NCI-H1105 treated with DMSO at 0.1 percent for 48 hours (cell line): ENCODE measurements at places on chromosomes 16 and 17.

GRCh38 chr17:21330436-21331160, 45.6 kb upstream of the KCNJ12 start:
- no peak for DNase-seq

- DNase-seq: no peak
Measured at GRCh38 chr16:86033016-86033474, 134.1 kb downstream of the IRF8 start.

GRCh38 chr17:9676820-9677310, 31.5 kb downstream of the USP43 start:
- DNase-seq: no peak

- DNase-seq: peak; percentile 79
Measured at GRCh38 chr17:57577751-57578607, 167.1 kb downstream of the CCDC182 start.

GRCh38 chr17:39920218-39921210, 2.1 kb upstream of the GSDMB start:
- no peak for DNase-seq

- no peak for DNase-seq
Measured at GRCh38 chr17:17728550-17729251, 47.4 kb downstream of the RAI1 start.

DNA sequence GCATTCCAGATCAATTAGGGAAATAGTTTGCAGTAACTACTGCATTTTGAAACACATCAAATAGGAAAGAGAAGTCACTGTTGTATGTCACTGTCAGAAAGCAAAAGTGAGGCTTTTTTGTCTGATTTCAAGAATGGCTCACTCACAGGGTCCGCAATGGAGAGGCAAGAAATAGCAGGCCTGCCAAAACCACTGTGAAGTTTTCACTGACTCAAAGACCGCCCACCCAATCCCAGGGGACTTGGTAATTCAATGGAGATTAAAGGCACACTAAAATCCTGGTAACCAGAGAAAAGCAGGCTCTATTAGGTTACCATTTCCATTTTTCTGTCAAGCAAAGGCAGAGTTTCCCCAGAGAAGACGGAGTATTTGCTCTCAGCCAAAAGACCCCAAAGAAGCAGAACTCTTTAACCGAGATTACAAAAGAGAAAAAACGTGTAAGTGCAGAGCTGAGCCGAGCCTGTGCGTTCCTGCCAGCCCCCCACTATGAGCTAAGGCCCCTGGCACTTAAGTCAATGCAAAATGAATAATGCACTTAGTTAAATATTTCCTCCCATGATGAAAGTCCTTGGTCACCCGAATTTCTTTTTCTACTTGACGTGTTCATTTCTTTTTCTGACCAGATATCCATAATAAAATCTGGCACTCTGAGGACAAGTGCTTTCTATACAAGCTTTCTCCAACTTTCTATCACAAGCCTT, 57.0 kb downstream of the FOXL1 start:
- no peak for DNase-seq

GRCh38 chr16:25235991-25236390, 19.2 kb downstream of the AQP8 start:
- no peak for DNase-seq

GRCh38 chr16:58499615-58500351, at the start of gene NDRG4:
NDRG4 (plus strand) TSS chr16:58500143; CDS start chr16:58500249, 106 bp downstream.
- DNase-seq: peak; percentile 77

DNA sequence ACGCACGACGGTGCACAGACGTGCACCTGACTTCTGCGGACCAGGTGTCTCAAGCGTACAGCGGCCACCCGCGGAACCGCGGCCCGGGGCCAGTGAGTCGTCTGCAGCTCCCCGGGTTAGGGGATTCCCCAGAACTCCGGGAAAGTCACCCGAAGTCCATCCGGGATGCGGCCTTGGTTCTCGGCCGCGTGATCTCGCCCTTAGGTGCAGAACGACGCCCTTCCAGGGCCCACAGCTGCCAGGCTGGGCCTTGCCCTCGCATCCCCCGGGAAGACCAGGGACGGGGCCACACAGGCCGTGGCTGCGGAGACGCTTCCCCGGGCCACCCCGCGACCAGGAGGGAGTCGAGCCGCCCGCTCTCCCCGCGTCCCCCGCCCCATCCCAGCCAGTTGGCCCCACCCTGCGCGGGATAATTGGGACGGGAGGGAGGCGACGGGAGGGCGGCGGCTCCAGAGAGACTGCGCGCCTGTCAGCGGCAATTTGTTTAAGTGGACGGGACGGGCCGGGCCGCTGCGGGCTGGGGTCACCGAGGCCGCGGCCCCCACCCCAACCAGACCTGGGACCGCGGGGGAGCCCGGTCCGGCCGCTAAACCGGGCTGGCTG, 3.6 kb upstream of the TBX2 start:
- DNase-seq: no peak

- no peak for DNase-seq
Measured at GRCh38 chr17:39751637-39752036, 13.9 kb downstream of the GRB7 start.

GRCh38 chr16:4203748-4204147, 38.1 kb downstream of the SRL start:
- DNase-seq: no peak

GRCh38 chr16:88957887-88958577, 19.0 kb downstream of the CBFA2T3 start:
- no peak for DNase-seq

- no peak for DNase-seq
Measured at GRCh38 chr16:10200637-10201586, 18.7 kb upstream of the GRIN2A start.

DNA sequence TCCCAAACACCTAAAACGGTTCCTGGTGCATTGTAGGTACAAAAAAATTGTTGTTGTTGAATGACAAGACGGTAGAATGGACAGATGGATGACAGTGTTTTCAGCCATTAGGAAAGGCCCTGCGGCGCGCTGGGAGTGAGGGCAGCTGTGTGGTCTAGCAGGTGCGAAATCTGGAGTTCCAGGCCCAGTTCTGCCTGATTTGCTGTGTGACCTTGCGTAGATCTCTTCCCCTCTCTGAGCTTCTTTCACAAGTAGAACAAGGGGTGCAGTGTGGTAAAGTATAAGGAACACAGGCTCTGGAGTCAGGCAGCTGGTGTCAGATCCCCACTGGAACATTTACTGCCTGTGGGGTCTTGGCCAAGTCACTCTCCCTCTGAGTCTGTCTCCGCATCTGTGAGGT, 25.3 kb downstream of the SPNS2 start:
- DNase-seq: no peak

GRCh38 chr16:2663553-2664546, 18.5 kb upstream of the KCTD5 start:
- no peak for DNase-seq

GRCh38 chr16:9241177-9241576, 149.7 kb downstream of the HAPSTR1 start:
- no peak for DNase-seq

DNA sequence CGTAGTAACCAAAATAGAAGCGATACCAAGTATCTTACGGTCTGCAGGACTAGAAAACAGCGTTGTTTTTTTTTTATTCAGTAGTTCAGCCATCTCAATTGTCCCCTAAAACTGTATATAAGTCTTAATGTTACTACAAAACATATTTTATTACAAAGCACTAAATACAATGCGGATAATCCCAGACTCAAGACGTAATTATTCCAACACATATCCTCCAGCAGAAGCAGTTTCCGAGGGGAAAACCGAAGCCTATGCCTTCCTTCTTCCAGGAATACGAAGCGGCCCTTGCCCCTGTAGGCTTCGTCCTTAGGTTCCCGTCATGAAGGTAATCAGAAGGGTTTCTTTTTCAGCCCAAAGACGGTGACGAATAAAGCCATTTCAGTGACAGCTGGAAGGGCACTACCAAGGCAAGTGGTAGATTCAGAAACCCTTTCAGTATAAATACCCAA, 2.3 kb downstream of the TMEM107 start:
- DNase-seq: peak; percentile 81

GRCh38 chr17:77433385-77434135, 292.8 kb downstream of the SEC14L1 start:
- DNase-seq: no peak

DNA sequence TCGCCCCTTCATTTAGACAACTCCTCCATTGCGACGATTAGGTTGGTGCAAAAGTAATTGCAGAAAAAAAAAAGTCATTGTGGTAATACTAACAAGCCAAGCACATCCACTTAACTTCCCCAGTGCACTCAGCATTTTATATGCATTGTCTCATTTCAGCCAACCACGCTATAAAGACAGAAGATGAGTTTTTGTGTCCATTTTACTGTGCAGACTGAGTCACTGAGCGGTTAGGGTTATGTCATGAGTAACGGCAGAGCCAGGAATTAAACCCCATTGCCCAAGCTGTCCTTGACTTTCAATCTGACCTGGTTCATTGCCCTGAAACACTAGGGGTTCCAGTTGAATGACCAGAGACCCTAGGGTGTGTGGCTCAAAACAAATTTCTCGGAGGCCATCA, 218.7 kb downstream of the XYLT1 start:
- no peak for DNase-seq

DNA sequence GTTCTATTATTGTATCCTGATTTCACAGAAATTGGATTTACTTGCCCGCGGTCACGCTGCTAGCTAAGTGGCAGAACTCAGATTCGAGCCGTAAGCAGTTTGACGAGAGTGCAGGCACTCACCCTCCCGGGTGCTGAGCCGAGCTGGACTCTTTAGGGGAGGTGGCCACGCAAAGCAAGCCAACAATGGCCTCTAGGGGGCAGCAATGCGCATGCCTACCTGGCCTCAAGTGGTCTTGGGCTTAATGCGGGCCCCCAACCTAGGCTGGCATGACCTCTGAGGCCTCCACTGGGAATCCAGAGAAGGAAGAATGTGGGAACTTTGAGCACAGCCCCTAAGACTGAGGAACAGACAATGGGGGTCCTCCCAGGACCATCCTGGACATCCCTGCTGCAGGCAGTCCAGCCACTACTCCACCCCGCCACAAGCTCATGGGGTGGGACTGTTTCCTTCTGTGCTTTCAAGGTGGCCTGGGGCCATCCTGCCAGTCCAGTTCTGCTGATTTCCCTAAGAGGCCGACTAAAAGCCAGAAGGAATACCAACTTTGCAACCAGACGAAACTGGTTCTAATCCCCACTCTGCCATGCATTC, 276.5 kb downstream of the XYLT1 start:
- peak; percentile 6 for DNase-seq

GRCh38 chr16:19175492-19176262, 7.6 kb downstream of the SYT17 start:
- DNase-seq: no peak

GRCh38 chr16:85928401-85928820, 29.4 kb downstream of the IRF8 start:
- no peak for DNase-seq

- peak; percentile 4 for DNase-seq
Measured at GRCh38 chr17:43880420-43880991, 26.8 kb downstream of the MPP2 start.

GRCh38 chr17:67046398-67046797, 2.0 kb downstream of the CACNG1 start:
- no peak for DNase-seq

DNA sequence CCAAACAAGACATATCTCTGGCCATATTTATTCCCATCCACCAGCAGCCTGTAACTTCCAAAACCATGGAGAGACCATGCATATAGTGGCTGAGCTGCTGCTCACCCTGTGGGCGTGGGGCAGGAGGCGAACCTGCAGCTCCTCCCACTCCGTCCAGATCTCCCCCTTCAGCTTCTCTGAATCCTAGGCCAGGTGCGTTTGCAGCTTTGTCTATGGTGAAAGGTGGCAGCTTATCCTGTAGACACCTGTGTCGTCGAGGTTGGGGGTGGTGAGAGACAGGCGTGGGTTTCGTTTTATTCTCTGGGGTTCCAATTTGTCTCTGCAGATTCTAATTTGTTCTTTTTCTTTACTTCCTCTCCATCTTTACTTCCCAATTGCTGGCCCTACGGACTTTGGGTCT, 9.7 kb upstream of the ANKS4B start:
- DNase-seq: no peak

DNA sequence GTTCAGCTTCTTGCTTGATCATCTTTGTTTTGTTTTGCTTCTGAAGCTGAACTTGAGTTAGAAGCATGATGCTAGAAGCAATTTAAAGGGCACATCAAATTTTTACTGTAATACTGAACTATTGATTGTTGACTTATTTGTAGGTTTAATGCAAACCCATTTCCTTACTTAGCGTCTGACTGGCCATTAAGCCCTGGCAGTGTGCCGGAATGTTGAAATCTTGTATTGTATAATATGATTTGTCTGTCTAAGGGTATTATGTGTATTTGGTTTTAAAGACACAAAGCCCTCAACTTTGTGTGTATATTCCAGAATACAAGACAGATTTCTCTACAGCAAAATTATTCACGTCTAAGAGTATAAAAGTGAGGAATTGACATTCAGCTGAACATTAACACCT, 39.7 kb downstream of the NUP93 start:
- DNase-seq: no peak

DNA sequence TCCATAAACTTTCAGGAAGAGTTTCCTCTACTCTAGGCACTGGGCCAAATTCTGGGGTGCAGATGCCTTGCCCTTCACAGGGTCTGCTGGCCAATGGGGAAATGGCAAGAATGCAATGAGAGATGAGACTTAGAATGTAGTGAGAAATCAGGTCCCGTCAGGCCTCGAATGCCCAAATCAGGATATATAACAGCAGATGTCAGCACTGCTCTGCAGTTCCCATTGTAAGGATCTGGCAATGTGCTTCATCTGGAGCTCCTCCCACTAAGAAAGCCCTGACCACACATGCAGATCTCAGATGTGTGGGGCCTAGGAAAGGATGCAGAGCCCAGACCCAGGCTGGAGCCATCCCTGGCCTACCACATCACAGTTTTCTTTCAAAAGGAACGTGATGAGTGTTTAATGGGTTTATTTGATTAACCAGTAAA, 13.9 kb upstream of the LPCAT2 start:
- DNase-seq: peak; percentile 6

DNA sequence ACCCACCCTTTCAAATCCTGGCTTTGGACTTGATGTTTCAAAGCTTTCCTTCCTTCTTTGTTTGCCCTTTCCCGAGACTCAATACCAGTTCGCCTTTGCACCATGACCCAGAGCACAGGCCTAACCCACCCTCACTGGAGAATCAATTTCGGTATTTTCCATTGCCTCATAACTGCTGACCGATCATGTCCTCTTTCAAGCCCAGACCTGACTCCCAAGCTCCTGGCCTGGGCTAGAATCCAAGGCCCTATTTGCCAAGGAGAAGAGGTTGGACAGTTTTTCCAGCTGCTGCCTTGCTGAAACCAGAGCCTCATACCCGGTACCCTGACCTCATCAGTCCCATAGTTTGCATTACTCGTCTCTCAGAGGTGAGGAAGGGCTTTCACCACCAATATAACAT, 35.3 kb upstream of the HELZ start:
- peak; percentile 67 for DNase-seq

DNA sequence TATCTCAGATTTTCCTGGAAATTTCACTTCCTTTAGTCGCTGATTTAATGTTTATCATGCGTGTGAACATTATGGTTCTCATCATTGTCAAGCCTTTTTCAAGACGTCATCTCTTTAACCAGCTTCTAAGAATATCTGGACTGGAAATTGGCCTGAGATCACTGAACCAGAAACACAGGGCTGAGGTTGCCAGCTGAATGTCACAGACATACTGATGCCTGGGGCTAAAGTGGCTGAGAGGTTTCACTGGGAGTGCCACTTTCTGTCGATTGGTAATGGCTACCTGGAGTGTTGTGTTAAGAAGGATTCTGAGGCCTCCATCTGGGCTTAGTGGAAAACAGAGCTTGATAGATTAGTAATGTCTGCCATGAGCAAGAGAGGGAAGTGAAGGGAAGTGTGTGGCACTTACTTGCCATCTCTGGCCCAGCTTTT, 54.2 kb downstream of the CRISPLD2 start:
- DNase-seq: no peak
